ENCODE measurements at places on chromosomes 6 and 20. TPM values are rescaled to one million over a fixed set of nuclear protein-coding genes. Genes with fewer than 3 reads are reported as not detected.

- no peak for DNase-seq
Measured at GRCh38 chr20:39429726-39430125, 467.6 kb downstream of the DHX35 start.

GRCh38 chr6:121521164-121521555, 85.7 kb downstream of the GJA1 start:
- no peak for DNase-seq

DNA sequence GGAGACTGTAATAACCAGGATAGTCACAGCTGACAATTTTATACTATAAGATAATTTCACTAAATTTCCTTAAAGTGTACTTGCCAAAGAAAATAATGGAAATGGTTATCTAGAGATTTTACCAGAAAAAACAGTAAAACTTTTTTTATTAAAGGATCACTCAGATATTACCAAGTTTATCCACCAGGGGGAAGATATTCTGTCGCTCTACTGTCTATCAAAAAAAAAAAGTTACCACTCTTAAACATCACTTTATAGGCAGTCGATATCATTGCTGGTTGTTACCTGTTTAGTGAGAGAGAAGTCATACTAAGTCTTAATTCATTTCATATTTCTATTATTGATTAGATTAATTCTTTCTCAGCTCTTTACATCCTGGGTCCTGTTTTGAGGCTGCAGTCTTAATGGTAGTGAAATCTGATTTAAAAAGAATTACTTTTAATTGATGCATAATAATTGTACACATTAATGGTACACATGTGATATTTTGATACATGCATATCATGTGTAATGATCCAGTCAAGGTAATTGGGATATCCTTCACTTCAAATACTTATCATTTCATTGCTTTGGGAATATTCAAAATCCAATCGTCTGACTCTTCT, 18.9 kb downstream of the L3MBTL3 start:
- DNase-seq, result no peak

GRCh38 chr20:35826397-35826998, 54.7 kb downstream of the PHF20 start:
- DNase-seq, result no peak

The GMPR gene
- 0.32 TPM for total RNA-seq
